ENCODE measurements at places on chromosomes 16 and 17.
A peak's percentile ranks its signal among the peaks of the same experiment; 100 is the strongest.

- no peak for DNase-seq
These were observed 261.0 kb upstream of the KCNJ16 start for GRCh38 chr17:69814031-69814430.

- no peak for DNase-seq
These were observed 18.5 kb downstream of the DEXI start for GRCh38 chr16:10923650-10924214.

DNA sequence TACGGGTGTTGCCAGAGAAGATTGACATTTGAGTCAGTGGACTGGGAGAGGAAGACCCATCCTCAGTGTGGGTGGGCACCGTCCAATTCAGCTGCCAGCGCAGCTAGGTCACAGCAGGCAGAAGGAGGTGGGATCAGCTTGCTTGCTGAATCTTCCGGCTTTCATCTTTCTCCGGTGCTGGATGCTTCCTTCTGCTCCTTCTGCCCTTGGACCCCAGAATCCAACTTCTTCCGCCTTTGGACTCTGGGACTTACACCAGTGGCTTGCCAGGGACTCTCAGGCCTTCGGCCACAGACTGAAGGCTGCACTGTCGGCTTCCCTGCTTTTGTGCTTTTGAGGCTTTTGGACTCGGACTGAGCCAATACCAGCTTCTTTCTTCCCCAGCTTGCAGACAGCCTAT is 46.1 kb upstream of the RPL38 start:
- no peak for DNase-seq

DNA sequence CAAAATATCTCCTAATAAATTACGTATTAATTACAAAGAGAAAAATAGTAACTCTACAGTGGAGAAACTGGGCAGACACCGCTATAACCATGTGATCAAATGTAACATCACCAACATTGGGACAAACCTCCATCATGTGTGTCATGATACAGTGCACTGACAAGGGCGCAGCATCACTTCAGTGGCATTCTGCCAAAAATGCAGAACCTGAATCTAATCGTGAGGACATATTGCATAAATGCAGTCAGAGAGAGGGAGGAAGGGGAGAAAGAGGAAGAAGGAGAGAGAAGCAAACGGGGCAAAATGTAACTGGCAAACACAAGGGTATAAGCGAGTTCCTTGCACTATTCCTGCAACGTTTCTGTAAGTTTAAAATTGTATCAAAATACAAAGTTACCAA is 74.2 kb upstream of the MARCHF10 start:
- no peak for DNase-seq

DNA sequence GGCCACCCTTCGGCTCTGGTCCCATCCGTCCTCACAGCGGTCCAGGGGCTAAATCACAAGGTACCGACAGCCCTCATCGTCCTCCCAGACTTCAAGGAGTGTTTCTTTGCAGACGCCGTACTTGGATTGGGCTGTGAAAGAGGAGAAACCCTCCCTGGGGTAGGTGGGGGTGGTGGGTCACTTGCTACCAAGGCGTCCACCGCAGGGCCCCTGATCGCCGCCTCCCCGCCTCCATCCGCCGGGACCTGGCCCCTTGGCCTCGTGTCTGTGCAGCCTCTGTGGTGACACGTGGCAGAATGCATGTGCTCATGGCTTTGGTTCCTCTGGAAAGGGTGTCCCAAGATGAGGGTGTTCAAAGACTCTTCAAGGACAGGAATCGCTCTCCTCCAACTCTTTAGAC is 151.4 kb downstream of the BANP start:
- DNase-seq, result no peak

DNA sequence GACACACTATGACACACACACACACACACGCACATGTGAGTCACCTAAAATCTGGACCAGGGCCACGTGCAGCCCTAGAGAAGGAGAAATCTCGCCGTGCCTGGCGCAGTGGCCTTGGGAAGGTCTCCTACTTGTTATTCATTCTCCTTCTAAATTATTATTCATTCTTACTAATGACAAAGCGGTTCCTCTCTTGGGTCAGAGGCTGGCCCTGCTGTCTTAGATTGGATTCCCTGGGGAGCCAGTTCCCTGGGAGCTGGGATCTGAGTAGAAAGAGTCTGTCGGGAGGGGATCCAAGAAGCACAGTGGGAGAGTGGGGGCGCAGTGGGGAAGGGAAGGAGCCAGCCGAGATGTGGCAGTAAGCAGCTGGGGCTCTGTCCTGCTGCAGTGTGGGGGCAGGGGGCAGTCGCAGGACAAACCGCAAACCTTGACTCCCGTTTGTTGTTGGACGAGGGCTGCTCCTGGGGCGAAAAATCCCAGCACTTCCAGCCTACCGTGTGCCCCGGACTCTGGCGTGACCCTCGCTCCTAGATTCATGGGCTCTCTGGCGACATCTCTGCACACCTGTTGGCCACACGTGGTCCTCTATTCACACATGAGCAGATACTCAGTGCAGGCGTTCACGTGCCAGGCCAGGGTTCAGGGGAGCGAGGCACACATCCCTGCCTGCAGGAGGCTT is 18.7 kb upstream of the JPH3 start:
- DNase-seq, result no peak

GRCh38 chr16:3842994-3843393 is 37.5 kb downstream of the CREBBP start:
- no peak for DNase-seq

DNA sequence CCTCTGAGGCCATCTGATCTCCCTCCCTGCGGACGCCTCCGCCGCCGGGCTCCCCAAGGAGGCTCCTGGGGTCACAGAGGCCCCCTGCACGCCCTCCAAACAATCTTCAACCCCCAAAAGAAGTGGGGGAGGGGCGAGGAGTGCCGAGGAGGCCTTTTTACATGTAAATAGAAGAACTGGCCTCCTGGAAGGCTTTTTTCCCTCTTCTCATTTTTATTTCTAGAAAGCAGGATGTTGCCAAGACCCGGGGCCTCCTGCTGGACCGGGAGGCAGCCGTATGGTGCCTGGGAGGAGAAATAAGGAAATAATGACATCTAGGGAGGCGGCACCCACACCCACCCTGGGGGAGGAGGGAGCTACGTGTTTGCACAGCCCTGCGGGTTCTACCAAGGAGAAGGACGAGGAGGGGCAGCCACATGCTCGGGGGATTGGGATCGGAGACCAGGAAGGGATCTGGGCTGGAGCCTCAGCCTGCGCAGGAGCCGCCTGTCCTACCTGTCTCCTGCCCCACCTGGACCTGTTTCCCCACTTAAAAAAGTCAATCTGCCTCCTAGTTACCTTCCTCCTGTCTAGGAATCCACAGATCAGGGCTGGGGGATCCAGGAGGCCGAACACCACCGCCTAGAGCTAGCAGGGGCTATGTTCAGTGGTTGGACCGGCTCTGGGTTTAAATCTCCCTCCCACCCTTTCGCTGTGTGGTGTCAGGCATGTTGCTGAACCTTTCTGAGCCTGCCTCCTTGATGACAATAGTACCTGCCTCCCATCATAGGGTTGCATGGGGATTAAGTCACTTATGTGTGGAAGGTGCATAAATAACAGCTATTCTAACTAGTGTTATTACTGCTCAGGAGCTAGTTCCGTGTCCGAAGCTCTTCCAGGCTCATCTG is 175.7 kb upstream of the GSE1 start:
- DNase-seq, result peak; percentile 90

GRCh38 chr17:35730400-35731005 is 936 bp upstream of the RASL10B start:
- DNase-seq, result no peak

- DNase-seq, result no peak
These were observed 2.5 kb downstream of the MSRB1 start for GRCh38 chr16:1940273-1941161.

DNA sequence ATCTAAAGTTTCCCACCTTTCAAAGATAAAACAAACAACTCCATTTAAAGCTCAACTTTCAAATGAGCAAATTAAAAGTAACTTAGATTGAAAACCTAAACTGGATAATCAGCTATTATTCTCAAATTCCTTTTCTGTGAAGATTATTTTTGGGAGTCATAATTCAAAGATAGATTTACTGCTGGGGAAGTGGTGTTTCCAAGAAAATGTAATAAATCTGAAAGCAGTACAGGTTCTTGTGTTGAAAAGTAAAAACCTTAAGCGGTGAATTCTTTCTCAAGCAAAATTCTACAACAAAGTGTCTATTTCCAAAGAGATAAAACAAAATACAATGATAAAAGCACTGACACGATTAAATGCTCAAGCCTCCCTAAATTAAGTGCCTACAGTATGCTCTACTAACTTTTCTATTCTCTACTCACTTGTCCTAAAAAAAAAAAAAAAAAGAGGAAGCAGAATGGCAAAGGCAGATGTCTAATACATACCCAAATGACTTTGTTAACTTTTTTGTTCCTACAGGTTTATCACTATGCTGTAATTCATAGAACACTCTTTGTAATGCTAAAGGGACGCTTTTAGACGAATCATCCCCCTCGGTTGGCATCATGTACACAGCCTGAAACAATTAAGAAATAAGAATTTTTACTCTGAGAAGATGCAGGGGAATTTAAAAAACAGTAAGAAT is 34.5 kb downstream of the LITAFD start:
- no peak for DNase-seq

DNA sequence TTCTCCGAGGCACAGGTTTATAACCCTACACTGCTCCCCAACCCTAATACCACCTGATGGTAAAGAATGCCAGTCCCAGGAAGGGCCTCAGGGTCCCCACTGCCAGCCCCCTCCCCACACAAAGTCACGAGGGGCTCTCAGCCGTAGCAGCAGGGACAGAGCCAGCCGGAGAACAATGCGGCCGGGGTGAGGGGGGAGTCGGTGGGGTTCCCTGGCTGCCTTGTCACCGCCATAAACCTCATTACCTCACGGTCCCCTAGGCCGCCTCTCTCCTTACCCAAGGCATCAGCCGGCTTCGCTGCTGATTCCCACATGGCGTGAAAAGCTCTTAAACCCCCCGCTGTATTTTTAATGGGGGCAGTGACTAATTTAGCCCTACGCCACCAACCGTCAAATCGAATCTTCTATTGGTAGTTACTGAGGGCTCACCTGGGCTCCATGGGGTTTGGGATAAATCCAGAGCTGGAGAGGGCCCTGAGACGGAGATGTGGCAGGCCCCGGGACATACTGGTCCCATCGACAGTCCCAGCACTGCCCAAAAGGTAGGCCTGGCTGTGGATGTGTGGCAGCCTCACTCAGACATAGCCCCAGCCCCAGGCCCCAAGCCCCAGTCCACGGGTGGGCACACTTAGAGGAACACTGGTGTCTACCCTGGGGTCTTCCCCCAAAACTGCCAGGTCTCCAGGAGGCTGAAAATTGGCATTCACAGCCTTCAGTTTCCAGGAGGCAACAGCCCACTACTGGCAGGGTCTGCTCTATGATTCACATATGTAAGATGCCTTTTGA is 115.3 kb downstream of the C16orf78 start:
- no peak for DNase-seq

DNA sequence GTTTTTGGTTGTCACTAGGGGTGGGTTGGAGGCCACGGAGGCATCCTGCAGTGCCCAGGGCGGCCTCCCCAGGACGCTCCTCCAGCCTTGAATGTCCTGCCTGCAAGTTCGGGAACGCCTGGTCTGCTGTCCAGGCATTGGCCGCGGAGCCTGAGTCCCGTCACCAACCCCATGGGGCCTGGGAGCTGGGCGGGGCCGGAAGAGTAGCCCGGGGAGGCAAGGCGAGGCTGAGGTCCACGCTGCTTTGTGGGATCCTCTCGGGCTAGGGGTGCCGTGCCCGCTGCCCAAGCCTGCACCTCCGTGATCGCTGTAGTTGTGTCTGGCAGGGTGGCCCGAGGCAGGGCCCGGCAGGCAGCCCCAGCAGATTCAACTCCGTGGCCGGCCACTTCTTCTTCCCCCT is 12.8 kb downstream of the TELO2 start:
- no peak for DNase-seq

- DNase-seq, result no peak
These were observed 110.2 kb downstream of the CCDC182 start for GRCh38 chr17:57634713-57635465.

DNA sequence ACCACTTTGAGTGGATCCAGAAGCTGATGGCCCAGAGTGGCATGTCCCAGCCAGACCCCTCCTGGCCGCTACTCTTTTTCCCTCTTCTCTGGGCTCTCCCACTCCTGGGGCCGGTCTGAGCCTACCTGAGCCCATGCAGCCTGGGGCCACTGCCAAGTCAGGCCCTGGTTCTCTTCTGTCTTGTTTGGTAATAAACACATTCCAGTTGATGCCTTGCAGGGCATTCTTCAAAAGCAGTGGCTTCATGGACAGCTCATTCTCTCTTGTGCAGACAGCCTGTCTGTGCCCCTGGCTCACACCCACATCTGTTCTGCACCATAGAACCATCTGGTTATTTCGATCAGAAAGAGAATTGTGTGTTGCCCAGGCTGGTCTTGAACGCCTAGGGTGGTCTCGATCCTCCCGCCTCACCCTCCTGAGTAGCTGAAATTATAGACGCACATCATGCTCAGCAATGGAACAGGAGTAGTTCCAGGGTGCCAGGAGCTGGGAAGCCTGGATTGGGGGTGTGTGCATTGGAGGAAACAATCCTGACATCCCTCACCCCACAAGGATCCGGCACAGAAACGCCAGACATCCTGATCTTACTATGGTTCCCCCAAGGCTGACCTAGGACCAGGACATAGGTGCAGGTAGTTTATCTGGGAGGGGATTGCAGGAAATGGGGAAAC is 4.6 kb downstream of the PRSS21 start:
- peak; percentile 24 for DNase-seq

- peak; percentile 84 for DNase-seq
These were observed 9.1 kb upstream of the ARL5C start for GRCh38 chr17:39174920-39175694.

DNA sequence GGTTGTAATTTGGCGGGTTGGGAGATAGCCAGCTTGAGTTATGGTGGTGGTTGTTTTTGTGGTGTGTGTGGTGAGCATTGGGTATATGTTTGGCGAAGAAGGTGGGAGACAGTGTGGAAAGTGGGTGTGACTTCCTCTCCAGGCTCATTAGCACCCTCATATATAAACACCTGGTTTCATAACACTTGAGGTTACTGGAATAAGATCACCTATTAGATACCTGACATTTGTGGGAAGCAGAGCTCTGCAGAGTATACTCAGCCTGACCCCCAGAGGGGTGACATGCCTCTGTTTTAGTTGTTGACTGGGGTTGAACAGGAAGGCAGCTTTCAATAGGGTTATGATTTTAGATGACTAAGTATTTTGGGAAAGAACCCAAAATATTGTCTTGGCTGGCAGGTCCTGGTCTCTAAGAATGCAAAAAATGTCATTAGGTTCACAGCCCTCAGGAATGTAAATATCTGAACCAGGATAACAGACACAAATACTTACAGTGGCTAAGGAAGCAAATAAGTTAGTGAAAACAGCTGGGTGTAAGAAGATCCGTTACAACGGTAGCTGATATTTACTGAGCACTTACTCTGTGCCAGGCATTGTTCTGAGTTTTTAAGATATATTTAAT is 18.3 kb upstream of the EFCAB13 start:
- DNase-seq, result no peak

DNA sequence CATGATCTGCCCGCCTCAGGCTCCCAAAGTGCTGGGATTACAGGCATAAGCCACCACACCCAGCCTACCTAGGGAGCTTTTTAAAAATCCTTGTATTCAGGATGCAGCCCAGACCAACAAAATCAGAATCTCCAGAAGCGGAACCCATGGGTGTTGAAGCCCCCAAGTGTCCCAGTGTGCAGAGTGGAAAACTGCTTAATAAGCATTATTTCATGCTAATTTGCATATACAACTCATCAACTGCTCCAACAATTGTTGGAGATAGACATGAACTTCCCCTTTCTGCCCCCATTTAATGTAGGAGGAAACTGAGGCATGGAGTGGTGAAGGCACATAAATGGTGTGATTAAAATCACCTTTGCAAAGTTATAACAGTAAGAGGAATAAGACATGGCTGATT is 84.3 kb upstream of the C16orf82 start:
- no peak for DNase-seq
